ENCODE measurements at places on chromosomes 16 and 17.

DNA sequence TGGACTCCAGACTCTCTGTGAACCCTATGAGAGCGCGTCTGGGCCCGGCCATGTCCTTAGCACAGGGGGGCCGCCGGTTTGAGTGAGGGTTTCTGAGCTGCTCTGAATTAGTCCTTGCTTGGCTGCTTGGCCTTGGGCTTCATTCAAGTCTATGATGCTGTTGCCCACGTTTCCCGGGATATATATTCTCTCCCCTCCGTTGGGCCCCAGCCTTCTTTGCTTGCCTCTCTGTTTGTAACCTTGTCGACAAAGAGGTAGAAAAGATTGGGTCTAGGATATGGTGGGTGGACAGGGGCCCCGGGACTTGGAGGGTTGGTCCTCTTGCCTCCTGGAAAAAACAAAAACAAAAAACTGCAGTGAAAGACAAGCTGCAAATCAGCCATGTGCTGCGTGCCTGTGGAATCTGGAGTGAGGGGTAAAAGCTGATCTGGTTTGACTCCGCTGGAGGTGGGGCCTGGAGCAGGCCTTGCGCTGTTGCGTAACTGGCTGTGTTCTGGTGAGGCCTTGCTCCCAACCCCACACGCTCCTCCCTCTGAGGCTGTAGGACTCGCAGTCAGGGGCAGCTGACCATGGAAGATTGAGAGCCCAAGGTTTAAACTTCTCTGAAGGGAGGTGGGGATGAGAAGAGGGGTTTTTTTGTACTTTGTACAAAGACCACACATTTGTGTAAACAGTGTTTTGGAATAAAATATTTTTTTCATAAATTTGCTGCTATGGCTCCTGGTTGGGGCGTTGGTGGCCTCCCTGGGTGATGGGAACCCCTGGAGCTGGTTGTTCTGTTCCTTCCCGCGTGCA, 23.1 kb downstream of the STAT5A start:
- no peak for DNase-seq

GRCh38 chr16:22625967-22626366, 115.3 kb downstream of the NPIPB5 start:
- DNase-seq: no peak

GRCh38 chr17:62735044-62735651, 73.0 kb downstream of the MARCHF10 start:
- no peak for DNase-seq

GRCh38 chr16:79393127-79393526, 207.4 kb downstream of the MAF start:
- DNase-seq: no peak

- no peak for DNase-seq
These were observed 16.8 kb downstream of the TMEM94 start for GRCh38 chr17:75473246-75473645.

DNA sequence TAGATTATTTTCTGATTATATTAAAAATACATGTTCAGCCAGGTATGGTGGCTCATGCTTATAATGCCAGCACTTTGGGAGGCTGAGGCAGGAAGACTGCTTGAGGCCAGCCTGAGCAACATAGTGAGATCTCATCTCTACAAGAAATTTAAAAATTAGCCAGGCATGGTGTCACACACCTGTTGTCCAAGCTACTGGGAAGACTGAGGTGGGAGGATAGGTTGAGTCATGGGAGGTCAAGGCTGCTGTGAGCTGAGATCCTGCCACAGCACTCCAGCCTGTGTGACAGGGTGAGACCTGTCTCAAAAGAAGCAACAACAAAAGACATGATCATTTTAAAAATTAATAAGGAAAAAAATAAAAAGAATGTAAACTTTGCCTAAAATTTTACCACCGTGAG, 40.7 kb downstream of the PRAC1 start:
- DNase-seq: no peak

- no peak for DNase-seq
These were observed 30.6 kb downstream of the CHD9 start for GRCh38 chr16:53085369-53085843.

DNA sequence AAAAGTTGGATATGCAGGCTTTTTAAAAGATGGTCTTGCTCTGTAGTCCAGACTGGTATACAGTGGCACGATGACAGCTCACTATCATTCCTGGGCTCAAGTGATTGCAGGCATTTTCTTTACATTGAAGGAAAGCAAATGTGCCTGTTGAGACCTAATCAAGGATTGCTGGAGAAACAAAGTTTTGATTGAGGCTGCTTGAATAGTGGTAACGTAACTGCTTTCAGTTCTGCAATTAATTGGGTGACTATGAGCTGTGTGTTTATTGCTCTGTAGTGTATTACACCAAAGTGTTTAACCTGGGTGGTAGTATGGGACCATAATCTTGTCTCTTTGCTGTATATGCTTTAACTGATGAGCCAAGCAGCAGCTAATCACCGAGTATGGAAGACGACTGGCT, 2.3 kb downstream of the UBB start:
- DNase-seq: no peak

- DNase-seq: no peak
These were observed 242.3 kb downstream of the SOX9 start for GRCh38 chr17:72363089-72363610.

- DNase-seq: no peak
These were observed 114.7 kb downstream of the AMFR start for GRCh38 chr16:56310690-56311089.

DNA sequence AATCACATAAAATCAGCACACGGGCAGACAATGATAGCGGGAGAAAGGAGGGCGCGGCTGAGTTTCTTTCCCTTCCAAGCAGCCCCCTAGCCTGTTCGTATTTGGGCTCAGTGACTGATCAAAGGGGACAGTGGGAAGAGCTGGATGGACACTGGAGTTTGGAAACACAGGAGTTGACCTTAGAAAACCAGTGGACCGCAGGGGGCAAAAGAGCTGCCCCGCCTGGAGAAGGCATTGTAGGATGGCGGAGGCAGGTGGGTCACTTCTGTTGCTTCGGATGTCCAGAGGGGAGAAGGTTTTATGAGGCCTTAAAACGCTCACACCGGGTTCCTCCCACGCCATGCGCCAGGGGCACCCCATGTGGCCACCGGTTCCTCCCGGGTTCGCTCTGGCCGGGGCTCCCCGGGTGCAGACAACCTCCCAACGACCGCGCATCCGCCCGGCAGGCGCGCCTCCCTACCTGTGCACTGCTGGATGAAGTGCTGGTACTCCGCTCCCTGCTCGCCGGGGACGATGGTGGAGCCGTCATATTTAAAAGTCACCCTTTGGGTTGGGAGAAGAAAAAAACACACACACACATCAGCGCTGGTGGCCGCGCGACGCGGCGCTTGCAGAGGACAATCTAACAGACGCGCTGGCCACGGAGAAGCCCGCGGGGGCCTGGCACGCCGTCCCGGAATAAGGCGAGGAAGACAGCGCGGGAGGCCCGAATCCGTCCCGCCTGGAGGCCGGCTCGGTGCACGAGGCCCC, 662 bp downstream of the COTL1 start:
- DNase-seq: no peak

DNA sequence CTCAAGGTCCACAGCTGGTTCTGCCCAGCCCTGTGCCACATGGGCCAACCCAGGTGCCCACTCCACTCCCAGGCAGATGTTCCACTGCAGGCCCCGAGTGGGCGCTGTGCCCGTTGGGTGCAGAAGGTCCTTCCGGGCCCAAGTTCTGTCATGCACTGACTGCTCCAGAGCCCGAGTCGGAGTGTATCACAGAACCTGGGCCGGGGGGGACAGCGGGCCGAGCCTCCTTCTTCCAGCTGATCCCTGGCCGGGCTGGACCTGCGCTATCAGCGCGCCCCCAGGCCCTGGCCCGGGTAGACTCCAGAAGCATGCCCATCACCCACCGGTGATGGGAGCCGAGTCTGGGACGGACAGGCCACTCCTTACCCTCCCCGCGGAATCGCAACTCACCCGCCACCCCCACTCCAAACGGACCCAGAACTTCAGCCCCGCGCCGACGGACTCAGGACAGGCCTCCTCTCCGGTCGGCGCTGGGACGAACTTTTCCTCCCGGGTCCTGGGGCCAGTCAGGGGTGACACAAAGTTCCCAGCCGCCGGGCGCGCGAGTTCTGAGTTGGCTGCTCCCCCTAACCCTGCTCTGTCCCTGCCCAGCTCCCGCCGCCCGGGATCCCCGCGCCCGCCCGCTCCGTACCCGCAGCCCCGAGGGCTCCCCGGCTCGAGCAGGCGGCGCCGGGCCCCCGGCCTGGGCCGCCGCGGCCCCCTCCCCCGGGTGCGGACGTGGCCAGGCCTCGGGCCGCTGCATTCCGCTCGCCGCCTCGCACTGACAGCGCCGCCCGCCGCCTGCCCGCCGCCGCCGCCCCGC, at the start of gene COPZ2:
Gene COPZ2, minus strand, starts transcription at position 762 of the 802 bp plus-strand sequence. Its CDS starts 20 bp downstream, at position 742.
- DNase-seq: no peak

DNA sequence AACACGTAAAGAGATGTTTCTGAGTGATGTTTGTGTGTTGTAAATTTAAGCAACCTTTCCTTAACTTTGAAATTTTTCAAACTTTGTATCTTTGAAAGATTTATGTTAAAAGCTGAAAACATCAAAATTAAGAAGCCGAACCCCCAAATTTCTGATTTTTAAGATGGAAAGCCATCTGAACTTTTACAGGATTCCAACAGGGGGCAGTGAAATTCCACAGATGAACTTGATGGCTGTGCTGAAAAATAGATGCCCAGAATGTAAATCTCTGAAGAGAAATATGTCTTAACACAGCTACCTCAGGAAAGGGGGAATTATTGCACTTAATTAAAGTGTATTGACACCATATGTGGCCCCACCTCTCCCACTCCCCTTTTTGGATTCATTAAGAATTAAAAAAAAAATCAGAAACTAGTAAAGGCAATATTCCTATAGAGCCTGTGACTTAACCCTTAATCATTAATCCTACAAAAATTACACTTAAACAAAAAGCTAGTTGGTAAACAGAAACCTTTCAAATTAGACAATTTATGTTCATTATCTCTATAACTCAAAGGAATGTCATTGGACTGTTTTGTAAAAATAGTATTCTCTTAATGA, 597.9 kb downstream of the KCNJ2 start:
- no peak for DNase-seq

- no peak for DNase-seq
These were observed 82.1 kb upstream of the CLEC18B start for GRCh38 chr16:74503412-74503811.

DNA sequence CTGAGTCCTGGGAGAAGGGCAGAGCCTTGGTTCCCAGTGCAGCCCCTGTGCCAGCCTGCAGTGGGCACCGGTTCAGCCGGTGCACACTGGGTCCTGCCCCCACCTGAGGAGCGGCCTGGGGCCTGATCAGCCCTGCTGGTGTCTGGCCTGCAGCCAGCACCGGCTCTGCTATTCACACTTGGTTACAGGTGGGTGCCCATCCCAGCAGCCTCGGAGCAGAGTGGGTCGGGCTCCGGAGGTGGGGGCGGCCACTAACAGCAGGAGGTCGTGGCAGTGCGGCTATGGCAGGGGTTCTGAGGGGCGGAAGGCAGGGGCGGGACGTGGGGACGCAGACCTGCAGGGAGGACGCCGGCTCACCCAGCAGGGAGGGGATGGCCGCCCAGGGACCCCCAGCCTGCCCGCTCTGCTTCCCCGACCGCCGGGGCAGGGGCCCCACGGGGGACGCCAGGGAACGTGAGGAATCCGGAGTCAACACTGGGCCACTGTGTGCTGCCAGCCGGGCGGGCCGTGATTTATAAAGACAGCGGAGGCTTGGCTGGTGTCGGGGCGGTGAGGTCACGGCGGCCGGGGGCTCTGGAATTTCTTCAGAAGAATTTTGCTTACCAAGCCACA, 20.3 kb downstream of the METRNL start:
- DNase-seq: no peak

DNA sequence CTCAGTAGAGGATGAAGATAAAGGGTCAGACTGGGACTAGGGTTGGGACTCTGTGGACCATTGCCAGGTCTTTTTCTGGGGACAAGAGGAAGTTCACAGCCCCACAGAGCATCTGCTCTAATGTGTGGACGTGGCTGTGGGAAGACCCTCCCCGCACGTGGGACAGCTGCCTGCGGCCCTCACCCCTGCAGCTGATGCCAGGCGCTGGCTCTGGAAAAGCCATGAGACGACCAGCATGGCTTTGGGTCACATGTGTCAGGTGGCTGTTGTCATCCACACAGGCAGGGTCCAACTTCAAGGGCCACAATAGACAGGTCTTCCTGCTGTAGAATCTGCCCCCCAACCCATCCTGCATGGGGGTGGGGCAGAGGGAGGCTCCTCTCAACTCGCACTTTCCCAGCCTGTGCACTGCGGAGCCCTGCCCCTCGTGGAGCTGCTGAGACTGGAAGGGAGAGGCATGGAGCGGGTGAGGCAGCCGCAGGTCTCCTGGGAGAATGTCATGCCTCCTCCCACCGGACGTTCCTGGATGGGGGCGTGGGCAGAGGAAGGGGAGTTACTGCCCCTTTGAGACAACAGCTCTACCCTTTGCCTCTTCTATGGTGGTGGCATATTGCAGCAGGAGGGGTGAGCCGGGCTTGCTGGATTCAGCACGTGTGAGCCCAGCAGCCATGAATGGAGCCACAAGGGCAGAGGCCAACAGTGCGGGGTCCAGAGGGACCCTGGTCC, 53.4 kb downstream of the PIMREG start:
- DNase-seq: no peak

DNA sequence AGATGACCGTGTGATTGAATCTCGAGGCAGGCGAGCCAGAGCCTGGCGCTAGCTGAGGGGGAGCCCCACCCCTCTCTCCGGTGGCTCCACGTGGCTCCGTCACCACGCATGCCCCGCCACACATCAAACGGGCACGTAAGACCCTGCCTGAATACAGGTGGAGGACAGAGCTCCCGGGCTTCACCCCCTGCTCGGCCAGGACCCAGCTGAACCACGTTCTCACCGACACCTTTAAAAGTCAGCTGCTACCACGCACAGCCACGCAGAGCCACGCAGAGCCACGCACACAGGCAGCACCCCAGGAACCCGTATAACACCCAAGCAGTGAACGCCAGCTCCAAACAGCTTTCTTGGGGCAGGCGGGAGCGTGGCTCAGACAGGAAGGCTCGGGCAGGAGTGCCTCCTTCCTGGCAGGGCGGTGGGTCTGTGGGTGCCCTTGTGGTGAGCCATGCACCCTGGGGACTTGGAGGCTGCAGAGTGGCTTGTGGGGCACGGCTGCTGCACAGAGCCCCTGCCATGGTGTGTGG, 4.4 kb downstream of the TMEM204 start:
- no peak for DNase-seq

DNA sequence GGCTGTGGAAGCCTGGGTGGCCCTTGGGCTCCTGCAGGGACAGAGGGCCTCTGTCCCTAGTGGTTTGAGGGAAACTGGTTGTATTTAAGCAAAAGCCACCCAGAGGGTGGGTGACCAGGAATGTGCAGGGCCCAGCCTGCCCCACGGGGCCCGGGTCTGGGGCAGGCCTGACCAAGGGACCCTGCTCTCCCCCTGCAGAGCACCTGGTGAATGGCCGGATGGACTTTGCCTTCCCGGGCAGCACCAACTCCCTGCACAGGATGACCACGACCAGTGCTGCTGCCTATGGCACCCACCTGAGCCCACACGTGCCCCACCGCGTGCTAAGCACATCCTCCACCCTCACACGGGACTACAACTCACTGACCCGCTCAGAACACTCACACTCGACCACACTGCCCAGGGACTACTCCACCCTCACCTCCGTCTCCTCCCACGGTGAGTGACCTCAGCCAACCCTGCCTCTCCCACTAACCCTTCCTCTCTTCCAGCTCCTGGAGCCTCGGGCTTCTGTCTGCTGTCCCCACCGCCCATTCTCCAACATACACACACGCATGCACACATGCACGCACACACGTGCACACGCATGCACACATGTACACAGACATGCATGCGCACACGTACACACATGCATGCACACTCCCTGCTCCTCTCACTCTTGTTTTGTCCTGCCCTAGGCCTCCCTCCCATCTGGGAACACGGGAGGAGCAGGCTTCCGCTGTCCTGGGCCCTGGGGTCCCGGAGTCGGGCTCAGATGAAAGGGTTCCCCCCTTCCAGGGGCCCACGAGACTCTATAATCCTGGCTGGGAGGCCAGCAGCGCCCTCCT, 10.4 kb downstream of the GALK1 start:
- DNase-seq: no peak

GRCh38 chr16:55499951-55500529, 8.8 kb upstream of the LPCAT2 start:
- DNase-seq: no peak

Data from NT2/D1 (cell line).